ENCODE measurements at places on chromosomes 3 and 15. TPM values are rescaled to one million over a fixed set of nuclear protein-coding genes. Genes with fewer than 3 reads are reported as not detected.

DNA sequence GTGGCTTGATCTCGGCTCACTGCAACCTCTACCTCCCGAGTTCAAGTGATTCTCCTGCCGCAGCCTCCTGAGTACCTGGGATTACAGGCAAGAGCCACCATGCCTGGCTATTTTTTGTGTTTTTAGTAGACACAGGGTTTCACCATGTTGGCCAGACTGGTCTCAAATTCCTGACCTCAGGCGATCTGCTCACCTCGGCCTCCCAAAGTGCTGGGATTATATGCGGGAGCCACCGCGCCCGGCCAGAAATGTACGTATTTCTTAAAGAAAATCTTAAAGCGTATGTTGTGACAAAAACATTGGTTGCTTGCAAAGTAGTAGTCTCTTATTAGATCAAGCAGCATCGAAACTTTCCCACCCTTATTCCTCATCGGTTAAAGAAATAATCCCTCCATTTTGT, 748.9 kb upstream of the NR2F2 start:
- no peak for DNase-seq

- DNase-seq: no peak
Measured at GRCh38 chr15:74438721-74439316, 5.1 kb upstream of the SEMA7A start.

GRCh38 chr3:122942937-122943827, 84.4 kb downstream of the SEMA5B start:
- peak; percentile 88 for DNase-seq

Gene LSG1
- total RNA-seq: 9.4 TPM

Gene TICRR
- not detected for total RNA-seq

Gene NR2E3
- total RNA-seq: not detected
